ENCODE measurements at places on chromosomes 2 and 18.

DNA sequence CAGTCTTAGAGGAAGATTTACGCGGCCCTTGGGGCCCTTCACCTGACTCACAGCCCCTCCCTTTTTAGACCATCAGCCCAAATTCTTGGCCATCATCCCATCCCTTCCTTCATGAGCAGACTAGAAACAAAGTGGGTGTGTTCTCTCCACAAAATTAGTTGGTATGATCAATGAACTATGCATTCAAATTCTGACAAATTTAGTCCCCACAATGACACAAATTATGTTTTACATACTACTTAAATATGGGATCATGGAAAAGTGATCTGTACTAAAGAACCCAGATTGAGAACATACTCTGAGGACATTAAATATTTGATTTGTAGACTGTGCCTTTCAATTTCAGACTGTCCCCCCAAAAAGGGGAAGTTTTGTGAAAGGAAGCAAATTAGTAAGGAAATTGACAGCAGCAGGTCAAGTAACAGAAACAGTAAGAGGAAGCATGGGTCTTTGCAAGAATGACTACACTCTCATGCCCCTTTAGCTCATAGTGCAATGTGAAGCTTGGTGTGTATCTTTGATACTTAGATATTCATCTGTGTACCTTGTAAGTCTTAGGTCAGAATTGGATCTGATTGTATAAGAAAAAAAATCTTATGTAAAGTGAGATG lies 2.2 kb upstream of the MAPRE2 start:
- DNase-seq, result no peak

DNA sequence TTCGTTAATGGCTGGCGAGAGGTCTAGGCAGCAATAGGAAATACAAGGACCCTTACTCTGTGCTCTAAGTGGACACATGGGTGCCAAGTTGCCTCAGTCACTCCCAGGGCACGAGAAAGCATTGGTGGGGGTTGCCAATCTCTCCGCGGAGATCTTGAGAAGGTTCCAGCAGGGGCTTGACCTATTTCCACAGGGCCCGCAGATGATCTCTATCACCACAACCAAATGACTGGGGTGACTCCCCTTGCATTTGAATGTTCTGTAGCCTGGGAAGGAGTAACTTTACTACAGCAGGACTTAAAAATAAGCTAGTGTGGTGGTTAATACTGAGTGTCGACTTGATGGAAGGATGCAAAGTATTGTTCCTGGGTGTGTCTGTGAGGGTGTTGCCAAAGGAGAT lies 8.1 kb downstream of the CDC42EP3 start:
- DNase-seq, result no peak

- DNase-seq, result no peak
Measured at GRCh38 chr2:126792993-126793392, 105.7 kb upstream of the TEX51 start.

GRCh38 chr2:222301053-222301795 lies 2.4 kb upstream of the PAX3 start:
- no peak for DNase-seq

DNA sequence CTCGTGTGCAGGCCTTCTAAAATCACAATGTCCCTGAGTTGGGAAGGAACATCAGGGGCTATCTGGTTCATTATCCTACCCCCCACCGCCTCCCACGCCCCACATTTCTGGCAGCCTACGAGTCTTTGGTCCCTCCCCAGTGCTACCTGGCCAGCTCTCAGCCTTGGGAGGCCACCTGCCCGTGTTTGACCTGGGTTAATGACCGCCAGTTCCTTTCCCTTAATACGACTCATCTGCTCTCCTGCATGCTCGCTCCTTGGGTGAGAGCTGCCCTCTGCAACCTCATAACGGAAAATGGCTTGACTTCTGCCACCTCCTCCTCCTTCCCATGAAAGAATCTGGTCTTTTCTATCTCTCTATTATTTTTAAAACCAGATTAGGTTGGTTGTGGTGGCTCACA lies 112.5 kb downstream of the NEDD4L start:
- no peak for DNase-seq

DNA sequence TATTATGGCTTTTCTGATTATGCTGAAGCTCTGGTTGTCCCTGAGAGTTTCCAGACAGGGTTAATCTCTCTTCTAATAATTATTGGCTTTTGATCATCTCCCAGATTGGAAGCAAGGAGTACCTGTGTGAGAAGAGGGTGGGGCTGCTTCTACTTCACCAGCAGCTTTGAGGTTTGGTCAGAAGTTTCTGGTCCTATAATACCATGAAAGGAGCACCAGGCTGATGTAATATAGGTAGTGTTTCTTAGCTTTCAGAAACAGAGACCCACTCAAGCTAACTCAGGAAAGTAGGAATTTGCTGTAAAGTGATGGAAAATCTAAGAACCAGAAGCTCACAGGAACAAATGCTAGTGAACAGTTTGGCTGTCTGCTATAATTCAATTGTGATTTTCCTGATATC lies 57.6 kb downstream of the SGPP2 start:
- DNase-seq, result no peak

DNA sequence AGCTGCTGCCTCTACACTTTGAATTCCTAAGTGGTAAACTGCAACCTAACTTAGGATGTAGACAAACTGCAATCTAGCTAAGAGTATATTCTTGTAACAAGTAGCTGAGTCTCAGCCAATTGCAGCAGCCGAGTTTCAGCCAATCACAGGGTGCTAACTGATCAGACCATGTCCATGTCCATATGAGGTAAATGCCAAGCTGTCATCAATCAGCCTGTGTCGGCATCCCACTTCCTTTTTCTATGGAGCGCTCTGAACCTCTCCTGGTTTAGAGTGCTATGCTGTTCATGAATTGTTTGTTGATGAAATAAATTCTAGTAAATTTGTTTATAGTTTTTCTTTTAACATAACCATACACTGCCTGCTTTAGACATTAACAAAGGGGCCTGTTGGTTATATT lies 408.8 kb downstream of the NBAS start:
- DNase-seq, result no peak

DNA sequence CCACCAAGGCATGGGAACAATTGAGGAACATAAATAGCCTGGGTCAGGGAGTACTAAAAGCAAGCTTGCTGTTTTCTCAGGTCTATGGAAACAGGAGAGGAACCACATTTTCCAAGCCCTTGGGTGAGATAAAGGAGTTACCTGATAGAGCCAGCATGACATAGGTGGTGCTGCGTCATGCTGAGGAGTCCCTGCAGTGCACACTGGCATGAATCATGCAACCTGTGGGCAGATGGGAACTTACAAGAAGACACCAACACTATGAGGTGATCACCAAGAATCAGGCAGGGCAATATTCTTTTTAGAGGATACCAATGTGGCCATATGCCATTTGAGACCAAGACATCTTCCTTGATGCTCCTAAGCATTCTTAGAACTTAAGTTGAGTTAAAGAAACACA lies 531.8 kb downstream of the ZEB2 start:
- no peak for DNase-seq

DNA sequence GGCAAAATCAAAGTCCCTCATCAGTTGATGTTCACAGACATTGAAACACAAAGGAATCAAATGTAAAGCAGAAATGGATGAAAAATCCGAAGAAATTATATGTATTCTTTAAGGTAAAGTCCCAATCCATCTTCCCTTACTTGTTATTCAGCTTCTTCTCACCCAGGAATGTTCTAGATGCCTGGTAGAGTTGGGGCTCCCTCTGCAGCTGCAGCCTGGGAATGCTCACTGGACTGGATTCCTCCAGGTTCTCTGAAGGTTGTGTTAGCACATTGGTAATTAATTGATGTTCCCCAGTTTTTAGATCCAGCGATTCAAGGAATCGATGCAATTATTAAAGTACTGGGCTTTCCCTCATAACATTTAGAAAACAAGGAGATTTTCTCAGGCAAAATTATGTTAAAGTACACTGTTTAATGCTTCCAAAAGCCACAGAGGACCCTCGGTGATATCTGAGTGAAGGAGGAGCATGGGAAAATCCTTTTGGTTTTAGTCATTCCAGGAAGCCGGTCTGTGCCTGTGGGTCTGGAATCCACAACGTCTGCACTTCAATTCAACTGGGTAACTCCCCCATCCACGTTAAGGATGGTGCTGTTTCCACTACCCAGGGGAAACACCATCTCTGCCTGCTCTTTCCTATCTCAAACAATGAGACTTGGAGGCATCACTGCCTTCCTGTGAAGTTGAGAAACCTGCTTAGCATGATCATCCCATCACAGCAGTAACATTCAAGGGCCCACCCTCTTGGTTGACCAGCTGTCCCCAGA lies 22.0 kb downstream of the NTSR2 start:
- DNase-seq, result no peak

- DNase-seq, result no peak
Measured at GRCh38 chr2:33085646-33086045, 138.9 kb downstream of the LTBP1 start.

GRCh38 chr2:224171226-224171625 lies 132.1 kb upstream of the SERPINE2 start:
- peak; percentile 13 for DNase-seq

GRCh38 chr18:50203801-50204604 lies 9.1 kb upstream of the MYO5B start:
- DNase-seq, result peak; percentile 12

- no peak for DNase-seq
Measured at GRCh38 chr18:6199777-6200176, 214.9 kb downstream of the L3MBTL4 start.

DNA sequence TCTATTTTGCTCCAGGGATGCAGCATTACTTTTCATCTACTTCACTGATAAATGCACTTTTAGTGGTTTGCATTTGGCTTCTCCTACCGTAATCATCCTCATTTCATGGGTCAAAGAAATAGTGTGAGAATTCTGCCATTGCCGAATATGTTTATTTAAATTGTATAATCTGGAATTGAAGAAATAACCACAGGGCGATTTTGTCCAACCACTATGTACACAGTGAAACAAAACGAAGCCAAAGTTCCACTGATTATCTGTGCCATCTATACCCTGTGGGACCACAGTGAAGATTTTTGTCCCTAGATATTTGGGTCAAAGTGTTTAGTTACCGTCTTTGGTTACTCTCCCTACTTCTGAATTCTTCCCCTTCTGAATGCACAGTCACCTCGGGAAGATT lies 888.6 kb upstream of the NRXN1 start:
- no peak for DNase-seq

DNA sequence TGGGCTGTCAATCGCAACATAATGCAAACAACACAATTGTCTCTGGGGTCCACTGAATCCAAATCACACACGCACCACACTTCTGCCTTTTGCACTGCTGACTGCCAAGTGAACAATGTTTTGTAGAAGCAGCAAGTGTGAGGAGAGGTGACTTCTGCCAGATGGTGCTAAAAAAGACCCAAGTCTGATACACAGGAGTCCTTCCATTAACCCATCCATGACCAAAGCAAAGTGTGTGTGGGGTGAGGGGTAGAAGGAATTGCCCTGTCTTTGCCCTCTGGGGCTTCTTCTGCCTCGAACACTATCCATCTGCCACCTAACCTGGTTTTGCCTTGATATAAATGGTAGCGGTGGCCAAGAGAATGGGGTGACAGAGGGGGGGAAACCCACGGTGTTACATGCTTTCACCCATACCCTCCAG lies 50.0 kb downstream of the C2orf42 start:
- DNase-seq, result no peak

DNA sequence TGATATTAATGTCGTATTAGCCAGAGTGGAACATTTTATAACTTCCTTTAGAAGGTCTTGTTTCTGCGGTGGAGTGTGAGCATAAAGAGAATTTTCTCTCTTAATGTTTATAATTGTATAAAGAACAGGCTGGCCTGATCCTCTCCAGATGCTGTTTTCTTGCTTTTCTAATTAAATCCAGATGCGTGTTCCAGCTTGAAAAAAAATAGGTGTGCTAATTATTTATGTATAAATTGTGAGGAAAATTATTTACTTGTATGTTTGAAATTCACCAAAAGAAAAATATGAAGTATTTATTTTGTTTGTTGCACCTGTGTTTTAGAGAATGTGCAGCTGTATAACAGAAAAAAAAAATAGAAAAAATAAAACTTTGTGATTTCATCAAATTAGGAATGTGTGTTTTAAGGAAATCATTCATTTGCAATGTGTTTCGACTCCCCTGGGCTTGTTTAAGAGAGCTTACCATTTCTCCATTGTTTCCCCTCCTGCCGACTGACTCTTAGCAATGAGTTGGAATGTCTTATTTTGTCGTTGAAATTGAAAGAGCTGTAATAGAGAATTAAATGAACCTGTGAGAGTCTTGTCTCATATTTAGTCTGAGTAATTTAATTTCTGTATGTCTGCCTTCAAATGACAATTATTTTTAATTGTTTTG lies 220.1 kb upstream of the NXPH2 start:
- DNase-seq, result no peak

DNA sequence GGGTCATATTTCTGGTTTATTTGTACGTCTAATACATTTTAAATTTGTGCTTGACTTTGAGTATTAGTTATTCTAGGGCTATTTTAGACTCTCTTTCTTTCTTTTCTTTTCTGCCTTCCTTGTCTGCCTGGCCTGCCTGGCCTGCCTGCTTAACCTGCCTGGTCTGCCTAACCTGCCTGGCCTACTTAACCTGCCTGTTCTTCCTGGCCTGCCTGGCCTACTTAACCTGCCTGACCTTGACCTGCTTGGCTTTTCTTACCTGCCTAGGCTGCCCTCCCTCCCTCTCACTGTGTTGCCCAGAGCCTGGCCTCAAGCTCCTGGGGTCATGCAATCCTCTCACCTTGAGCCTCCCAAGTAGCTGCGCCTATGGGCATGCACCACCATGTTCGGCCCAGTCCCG lies 83.7 kb downstream of the PMAIP1 start:
- no peak for DNase-seq

- no peak for DNase-seq
Measured at GRCh38 chr18:37188016-37188791, 359.3 kb downstream of the KIAA1328 start.

GRCh38 chr2:105369777-105370690 lies 28.8 kb downstream of the FHL2 start:
- DNase-seq, result peak; percentile 83

All from substantia nigra (tissue), 51 donors.